CD4-positive, alpha-beta T cell treated with Interferon gamma for 1 hour (primary cell): ENCODE measurements at places on chromosomes 13 and 19.
A peak's percentile ranks its signal among the peaks of the same experiment; 100 is the strongest.

- DNase-seq, result peak; percentile 24
Measured at GRCh38 chr19:18659281-18660050, 22.6 kb downstream of the KLHL26 start.

GRCh38 chr13:71546881-71547280, 320.1 kb downstream of the DACH1 start:
- no peak for DNase-seq

DNA sequence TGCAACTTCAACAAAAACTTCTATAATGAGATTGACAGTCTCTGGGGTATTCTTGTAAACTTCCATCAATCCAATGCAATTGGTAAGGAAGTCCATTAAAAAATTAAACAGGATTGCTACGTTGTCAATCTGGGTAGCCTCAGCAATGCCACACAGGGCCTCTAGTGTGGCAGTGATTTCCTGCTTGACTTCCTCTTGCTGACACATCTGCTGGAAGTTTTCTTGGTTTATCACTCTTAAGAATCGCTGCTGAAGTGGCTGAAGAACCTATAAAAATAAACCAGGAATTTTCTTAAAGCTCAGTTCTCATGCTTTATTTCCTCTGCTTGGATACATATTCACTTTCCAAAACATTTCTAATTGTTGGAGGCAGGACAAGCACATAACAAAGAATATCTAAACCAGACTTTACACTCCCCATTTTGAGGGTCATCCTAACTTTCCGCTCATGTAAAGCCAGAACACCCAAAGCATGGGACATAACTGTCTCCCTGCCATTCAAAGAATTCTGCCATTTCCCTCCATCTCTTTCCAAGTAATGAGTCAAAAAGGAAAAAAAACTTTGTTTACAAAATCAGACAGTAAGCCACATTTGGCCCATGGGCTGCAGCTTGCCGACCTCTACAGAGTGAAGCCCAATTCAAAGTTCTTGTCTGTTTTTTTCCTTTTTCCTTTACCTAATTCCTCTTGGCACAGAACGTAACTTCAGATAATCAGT, 23.2 kb upstream of the EEF1AKMT1 start:
- DNase-seq, result no peak

GRCh38 chr19:22523940-22524339, 101.8 kb upstream of the ZNF98 start:
- DNase-seq, result no peak

- DNase-seq, result no peak
Measured at GRCh38 chr19:15468675-15469512, 4.5 kb upstream of the RASAL3 start.

DNA sequence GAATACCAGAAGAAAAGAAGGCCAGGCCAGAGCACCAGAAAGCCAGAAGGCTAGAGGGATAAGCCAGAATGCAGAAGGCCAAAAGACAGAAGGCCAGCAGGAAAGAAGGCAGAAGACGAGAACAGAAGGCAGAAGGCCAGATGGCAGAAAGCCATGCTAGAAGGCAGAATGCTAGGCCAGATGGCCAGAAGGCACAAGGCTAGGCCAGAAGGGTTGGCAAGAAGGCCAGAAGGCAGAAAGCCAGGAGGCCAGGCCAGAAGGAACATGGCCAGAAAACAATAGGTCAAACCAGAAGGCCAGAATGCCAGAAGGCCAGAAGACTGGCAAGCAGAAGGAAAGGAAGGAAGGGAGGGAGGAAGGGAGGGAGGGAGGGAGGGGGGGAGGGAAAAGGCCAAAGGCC, 188.8 kb downstream of the TUBA3C start:
- DNase-seq, result no peak

DNA sequence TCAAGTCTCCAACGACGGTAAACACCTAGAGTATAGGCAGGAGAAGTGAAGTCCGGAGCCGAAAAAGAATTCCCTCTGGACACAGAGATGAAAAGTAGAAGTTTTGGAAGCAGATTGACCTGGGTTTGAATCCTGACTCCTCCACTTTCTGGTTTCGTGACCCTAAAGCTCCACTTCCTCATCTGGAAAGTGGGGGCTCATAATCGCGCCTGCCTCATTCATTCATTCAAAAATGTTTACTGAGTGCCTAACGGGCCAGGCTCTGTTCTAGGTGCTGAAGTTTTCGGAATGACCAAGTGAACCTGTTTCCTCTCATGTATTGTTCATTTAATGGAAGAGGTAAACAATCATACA, 7.1 kb upstream of the EML2 start:
- DNase-seq, result no peak

GRCh38 chr19:834216-834615, 6.6 kb downstream of the AZU1 start:
- no peak for DNase-seq

GRCh38 chr13:33252135-33252534, 33.4 kb downstream of the STARD13 start:
- DNase-seq, result no peak

- DNase-seq, result no peak
Measured at GRCh38 chr13:97384371-97384770, 49.6 kb upstream of the RAP2A start.

- DNase-seq, result no peak
Measured at GRCh38 chr19:2645826-2646225, 56.7 kb downstream of the GNG7 start.

DNA sequence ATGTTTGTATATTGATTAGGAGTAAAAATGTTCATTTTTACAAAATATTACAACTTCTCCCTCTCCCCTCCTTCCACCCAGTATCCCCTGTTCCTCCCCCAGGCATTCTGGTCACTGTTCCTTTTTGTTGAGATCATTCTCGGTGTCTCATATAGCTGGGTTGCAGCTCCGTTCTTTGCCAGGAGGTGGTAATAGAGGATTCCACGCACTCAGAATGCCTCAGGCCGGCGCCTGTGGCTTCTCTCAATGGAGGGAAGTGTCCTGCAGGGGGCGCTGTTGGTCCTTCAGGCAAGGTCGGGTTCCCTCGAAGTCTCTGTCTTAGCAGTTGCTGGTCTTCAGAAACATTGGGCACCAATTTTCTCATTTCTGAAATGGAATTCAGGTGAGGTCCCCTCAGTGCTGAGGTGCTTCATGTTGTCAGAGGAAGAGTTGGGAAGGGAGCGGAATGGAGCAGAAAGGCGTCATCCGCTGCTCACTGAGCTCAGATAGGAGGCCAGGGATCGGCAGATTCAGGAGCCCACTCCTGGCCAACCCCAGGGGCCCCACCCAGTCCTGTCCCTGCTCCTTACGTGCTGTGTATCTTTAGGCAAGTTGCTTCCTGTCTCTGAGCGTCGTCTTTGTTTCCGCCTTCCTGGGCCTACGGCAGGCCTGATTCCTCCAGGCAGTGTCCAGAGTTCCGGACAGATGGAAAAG, 10.3 kb upstream of the GARIN5A start:
- DNase-seq, result peak; percentile 43

GRCh38 chr19:33706631-33707030, 84.9 kb downstream of the CHST8 start:
- no peak for DNase-seq

DNA sequence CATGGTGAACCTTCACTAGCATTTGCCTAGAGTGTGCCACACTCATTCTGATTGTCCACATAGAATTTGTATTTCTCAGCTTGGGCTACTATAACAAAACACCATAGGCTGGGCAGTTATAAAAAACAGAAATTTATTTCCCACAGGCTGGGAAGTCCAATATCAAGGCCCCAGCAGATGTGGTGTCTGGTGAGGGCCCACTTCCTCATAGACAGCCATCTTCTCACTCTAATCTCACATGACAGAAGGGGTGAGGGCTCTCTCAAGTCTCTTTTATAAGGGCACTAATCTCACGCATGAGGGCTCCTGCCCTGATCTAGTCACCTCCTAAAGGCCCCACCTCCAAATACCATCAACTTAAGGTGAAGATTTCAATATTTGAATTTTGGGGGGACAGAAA, 53.6 kb downstream of the LRRC63 start:
- no peak for DNase-seq

DNA sequence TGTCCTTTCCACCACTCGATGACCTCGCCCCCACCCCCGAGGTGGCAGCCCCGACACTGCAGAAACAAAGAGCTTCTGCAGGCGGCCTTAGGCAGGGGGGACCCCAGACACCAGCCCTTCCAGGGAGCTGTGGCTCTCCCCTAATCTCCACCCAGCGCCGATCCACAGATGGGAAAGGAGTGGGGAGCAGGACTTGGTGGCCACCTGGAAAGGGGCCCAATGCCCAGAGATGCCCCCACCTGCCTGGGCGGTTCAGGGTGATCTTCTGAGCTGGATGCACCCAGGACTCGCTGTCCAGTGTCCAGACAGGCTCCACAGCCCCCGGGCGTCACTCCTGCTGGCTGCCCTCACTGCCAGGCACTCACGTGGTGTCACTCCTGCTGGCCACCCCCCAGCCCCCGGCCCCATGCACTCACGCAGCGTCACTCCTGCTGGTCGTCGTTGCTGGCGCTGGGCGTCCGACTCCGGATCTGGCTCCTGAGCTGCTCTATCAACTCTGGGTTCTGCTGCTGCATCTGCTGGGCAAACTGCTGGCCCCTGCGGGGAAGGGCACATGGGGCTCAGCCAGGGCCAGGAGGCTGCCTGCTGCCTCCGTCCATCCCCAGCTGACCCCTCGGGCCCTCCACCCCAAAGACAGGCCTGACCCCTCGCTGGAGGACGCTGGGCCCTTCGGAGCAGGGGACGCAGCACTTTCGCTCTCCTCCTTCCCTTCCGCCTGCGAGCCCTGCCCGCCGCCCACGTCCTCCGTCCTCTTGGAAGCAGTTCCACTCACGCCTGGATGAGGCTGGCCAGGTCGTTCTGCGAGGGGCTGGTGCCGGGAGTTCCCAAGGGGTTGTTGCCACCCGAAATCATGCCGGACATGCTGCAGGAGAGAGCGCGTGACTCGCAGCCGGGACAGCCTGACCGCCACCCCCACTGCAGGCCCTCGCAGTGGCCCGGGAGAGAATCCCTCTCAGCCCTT, 17.4 kb upstream of the SLC39A3 start:
- DNase-seq, result no peak

GRCh38 chr13:44068169-44068568, 188.5 kb downstream of the LACC1 start:
- DNase-seq, result no peak

DNA sequence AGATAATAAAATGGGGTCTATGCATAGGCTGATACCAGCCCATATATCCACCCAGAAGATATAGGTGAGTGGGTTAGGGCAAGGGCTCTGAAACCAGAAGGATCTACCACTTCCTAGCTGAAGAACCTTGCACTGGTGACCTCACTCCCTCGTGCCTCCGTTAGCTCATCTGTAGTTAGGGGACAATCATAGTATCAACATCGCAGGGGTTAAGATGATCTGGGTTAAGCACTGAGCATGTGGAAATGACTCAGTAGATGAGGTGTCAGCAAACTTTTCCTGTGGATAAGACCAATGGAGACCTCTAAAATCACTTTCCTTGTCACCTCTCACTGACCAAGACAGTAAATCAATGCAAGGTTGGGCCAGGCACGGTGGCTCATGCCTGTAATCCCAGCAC, 30.5 kb downstream of the TNFSF14 start:
- DNase-seq, result no peak

GRCh38 chr13:40109351-40109844, 453.9 kb downstream of the COG6 start:
- DNase-seq, result no peak
